ENCODE measurements at places on chromosomes 3 and 15.

- no peak for DNase-seq
These were observed 230.8 kb upstream of the STAC start for GRCh38 chr3:36149447-36149865.

DNA sequence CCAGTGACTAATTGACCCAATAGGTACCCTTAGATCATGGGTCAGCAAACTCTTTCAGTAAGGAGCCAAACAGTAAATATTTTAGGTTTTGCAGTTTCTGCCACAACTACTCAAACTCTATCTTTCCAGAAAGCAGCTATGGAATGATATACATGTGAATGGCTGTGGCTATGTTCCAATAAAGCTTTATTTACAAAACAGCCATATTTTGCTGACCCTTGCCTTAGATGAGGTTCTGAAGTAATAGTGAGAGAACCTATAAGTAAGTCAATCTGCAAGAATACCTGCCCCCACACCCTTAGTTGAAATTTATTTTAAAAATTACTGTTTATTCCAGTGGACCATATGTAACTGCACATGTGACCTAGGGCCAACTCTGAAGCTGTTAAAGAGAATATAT is 134.0 kb downstream of the CMSS1 start:
- no peak for DNase-seq

DNA sequence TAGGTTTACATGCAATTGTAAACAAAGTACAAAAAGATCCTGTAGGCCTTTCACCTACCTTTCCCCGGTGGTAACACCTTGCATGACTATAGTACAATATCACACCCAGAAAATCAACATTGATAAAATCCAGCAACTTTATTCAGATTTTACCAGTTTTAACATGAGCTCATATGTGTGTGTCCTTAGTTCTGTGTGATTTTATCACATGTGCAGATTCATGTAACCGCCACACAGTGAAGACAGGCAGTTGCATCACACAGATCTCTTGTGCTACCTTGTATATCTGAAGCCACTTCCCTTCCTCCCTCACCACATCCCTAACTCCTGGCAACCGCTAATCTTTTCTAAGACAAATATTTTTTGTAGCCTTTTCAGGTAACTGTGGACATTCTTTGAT is 183.5 kb upstream of the C2CD4B start:
- DNase-seq = no peak

GRCh38 chr3:190116551-190117067 is 4.1 kb downstream of the P3H2 start:
- DNase-seq = peak; percentile 63

DNA sequence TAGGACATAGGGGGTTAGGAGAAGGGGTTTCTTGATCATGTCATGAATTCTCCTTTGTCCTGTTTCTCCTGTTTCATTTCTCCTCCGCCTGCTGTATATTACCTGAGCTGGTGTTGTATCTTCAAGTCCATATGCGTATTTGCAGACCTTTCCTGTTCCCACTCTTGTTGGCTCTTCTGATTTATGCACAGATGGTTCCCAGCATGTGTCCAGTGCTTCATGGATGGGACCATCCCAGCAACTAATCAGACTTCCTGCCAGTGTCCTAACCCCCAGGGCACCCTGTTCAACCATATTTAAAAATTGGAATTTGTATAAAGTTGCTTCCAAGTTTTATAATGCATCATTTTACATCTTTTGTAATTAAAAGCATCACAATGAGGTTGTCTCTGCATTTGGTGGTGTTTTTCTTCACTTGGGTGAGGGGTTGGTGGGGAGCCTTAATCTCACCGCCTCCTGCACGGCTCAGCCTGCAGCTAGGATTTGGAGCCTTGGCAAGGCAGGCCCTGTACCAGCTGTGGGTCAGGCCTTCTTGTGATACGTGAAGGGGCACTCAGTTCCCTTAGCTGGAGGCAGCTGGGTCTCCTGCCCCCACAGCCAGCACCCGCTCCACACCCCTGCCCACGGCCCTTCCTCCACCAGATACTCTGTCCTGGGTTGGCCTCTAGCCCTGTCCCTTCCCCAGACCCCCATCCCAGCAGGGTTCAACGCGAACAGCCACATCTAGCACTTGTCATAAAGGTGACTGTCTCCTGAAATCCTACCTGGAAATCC is 72.0 kb upstream of the BLM start:
- no peak for DNase-seq

DNA sequence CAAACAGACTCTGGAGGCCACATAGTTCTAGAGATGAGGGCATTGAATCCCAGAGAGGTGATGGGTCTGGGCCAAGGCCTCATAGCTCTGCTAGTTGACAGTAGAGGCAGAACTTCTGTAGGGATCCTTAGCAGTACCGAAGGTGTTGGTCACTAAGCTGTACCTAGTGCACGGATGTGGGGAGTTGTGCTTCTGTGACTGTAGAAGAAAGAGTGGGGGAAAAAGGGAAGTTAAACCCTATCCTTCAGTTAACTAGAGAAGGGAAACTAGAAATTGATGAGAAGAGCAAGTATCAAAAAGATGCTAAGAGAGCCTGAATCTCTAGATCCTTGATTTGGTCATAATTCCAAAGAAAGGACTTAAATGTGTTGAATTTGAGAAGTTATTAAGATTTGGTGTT is 186.7 kb downstream of the NFKBIZ start:
- no peak for DNase-seq

DNA sequence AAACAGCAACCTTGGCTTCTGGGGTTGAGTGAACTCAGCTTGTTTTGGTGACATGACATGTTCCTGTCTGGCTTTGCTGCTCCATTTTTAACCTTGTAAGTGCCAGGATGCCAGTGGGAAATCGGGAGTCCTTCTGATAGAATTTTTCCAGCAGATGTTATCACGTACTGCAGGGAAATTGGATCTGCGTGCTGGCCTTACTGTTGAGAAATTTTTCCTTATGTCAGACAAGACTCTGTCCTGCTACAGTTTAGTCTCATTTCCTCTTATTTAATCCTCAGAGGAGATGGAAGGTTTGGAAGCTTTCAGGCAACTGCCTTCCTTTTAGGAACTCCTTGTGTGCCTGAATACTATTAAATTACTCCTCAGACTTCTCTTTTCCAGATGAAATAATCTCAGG is 80.6 kb downstream of the PGPEP1L start:
- no peak for DNase-seq

- peak; percentile 54 for DNase-seq
These were observed 3.1 kb upstream of the BNC1 start for GRCh38 chr15:83287541-83288027.

DNA sequence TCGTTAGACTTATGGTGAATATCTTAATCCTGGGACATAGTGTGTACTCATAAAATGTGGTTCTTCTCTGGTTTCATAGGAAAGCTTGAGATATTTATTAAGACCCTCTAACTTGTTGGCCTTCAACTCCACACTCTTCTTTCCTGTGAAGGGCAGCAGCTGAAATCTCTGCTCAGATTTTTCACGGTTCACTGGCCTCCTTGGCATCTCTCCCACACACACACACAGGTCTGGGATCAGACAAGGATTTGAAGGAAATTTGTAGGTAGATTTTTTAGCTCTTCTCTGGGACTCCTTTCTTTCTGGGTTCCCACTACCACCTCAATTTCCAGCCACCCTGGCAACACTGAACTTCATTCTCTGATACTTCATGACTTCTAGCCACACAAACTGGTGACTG is 70.2 kb downstream of the MYRIP start:
- DNase-seq = no peak

DNA sequence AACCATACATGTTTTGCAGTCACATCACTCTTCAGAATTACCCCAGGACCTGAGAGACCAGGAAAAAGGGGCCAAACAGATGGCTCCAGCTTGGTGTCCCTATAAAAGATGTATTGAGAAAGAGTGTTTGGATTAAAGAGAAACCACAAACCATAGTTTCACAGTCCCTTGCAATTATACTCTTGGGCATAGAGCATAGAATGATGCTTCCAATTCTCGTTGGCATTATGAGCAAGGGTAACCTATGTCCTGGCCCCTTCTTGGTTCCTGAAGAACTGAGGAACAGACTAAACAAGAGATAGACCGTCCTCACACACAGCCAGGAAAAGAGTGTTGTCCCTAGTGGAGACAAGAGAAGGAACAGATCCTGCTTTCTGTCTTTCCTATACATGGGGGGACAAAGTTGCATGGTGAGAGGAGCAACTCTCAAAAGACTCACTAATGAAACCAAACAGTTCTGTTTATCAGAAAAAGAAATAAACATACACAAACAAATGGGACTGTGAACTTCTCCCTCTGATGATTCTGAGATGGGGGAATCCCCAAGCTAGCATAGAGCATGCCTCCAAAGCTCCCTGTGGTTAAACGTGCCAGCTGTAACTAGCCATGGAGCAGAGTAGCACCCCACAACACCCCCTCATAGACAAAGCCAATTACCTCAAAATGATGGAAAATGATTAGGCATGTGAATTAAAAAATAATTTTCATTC is 908.6 kb downstream of the NTRK3 start:
- no peak for DNase-seq

- DNase-seq = no peak
These were observed 145.2 kb downstream of the ZIC1 start for GRCh38 chr3:147554332-147554731.

GRCh38 chr15:59394166-59394661 is 21.5 kb upstream of the MYO1E start:
- DNase-seq = no peak

DNA sequence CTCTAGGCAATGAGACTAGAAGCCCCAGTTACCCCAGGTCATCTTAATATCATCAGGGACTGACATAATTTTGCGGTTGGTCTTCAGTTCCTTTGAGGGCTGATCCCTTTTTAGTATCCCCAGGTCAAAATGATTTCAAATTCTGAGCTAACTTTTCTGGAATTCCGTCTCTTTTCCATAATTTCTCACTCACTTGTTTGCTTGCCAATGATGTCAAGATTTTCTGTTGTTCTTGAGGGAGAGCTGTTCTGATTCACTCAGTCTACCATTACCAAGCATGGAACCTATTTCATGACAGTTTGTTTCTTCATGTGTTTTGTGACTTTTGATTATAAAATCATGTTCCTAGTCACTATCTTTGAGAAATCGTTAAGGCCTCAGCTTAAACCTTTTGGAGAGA is 190.5 kb upstream of the LYSMD4 start:
- DNase-seq = no peak

- no peak for DNase-seq
These were observed 31.4 kb upstream of the LSAMP start for GRCh38 chr3:116476691-116477090.

- peak; percentile 62 for DNase-seq
These were observed 51.6 kb upstream of the CP start for GRCh38 chr3:149273096-149273751.

DNA sequence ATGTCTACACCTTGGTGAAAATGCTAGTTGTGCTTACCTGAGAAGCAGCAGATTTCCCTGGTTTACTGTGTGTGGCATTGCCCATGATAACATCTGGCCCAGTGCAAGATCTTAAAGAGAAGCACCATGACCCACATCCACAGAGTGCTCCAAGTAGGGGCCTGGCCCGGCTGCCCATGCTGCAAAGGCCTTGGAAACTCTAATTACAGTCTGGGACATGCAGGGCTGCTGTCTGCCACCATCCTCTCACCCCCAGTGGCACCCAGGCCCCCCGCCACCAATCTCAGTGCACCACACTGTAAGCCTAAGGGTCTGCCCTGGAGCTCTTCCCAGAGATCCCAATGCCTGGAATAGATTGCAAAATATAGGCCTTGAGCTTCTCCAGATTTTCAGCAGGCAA is 132.6 kb downstream of the CHDH start:
- DNase-seq = no peak

DNA sequence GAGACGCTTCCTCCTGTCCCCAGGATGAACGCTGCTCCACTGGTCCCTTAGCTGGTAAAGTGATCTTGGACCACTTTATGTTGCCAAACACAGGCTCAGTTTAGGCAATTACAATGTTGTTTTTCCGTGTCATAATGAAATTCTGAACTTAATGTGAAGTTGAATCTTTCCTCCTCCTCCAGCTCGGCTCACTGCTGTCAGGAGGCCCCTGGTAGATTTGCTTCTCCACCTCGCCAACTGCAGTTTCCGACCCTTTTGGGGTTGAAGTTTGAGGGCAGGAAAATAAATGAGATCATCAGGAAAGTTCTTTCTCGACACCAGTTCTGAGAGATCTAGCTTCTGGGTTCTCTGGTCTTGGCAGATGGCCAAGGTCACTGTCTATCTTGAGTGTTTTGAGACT is 27.8 kb downstream of the CFAP161 start:
- no peak for DNase-seq

- DNase-seq = peak; percentile 24
These were observed 1.3 kb downstream of the CAMK2N2 start for GRCh38 chr3:184259878-184260723.

- DNase-seq = peak; percentile 96
These were observed 961 bp downstream of the HAPLN3 start for GRCh38 chr15:88894348-88894818.

DNA sequence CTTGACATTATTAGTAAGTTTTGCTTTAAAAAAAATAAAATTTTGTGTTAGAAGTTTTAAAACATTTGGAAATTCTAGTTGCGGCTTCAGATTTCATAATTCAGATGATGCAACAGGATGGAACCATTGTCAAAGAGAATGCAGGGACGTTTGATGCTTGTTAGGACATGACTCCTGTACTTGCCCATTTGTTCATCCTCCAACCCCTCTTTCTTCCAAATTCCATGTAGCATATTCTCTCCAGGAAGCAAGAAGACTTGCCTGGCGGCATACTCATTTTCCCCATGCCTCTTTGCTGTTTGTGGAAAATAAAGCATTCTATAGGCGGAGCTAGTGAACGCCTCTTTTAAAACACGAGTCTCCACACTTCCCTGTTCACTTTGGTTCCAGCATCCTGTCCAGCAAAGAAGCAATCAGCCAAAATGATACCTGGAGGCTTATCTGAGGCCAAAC is at the start of gene CSTA:
CSTA (plus strand) TSS at position 378 of the 453 bp plus-strand sequence; CDS start at position 423, 45 bp downstream.
- no peak for DNase-seq

- DNase-seq = no peak
These were observed at the start of gene SLC7A14 for GRCh38 chr3:170585937-170586310. SLC7A14 (minus strand) TSS chr3:170586075; CDS start chr3:170526936, 59,139 bp downstream.

DNA sequence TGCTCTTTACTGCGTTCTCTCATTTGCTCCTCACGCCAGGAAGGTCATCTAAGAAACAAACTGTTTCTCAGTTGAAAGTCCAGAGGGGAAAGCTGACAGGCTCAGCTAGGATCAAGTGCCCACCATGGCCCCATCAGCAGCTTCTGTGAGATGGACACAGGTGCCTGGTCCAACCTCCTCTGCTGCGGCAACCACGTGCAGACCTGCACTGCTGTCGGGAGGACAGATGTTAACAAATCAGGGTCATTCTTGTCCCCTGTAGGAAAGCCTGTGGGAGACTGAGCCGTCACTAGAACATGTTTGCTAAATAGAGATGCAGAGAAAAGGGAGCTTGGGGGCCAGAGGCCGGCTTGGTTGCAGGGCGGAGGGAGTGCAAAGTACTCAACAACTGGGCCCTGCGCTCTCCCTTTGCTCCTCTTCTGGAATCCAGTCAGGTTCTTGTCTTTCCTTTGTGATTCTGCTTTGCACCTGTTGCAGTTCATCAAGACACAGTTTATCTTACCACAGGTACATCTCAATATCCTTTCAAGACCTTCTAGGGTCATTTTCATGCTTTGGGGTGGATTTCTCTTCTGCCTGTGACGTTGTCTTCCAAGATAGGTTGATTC is 20.9 kb downstream of the GPD1L start:
- no peak for DNase-seq

- DNase-seq = no peak
These were observed 71.5 kb downstream of the PPM1L start for GRCh38 chr3:160827516-160827915.
